ENCODE measurements at places on chromosomes 16 and 17.

GRCh38 chr16:67865318-67865717, 7.5 kb upstream of the EDC4 start:
- no peak for DNase-seq

DNA sequence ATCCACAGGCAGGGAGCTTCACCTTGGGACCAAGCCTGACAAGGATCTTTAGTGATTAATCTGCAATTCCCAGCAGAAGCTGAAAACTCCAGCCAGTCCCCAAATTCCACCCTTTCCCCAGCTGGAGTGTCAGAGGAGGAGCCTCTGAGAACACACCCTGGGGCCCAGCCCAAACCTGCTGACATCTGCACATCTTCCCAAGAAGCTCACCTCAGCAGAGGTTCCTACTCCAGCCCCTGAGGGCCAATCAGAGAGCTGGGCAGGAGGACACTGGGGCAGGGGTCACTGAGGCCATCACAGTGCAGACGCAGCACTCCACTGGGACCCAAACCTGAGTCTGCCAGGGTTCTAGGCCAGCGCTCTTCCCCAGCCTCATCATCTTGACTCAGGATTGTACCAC, 44.9 kb downstream of the CNGB1 start:
- DNase-seq, result no peak

- peak; percentile 65 for DNase-seq
Measured at GRCh38 chr17:8991514-8992285, 26.2 kb upstream of the PIK3R5 start.

GRCh38 chr16:9092282-9092977, 986 bp downstream of the HAPSTR1 start:
- DNase-seq, result peak; percentile 33

DNA sequence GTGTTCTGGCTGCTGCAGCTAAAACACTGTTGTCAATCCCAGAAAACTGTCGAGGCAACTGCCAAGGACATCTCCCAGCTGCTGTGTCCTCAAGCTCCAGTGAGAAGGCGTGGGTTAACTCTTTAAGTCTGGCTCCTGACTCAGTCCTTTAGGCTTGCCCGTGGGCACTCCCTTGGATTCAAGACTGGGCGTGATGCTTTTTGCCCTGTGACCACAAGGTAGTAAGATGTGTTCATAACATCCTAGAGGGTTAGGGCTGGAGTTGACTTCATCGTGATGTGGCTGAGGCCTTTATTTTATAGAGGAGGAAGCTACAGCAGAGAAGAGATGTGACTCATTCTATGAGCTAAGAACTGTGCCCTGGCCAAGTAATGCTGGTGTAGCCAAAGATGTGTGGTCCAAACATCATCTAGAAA, 50.9 kb upstream of the TEKT3 start:
- DNase-seq, result no peak

GRCh38 chr16:71348262-71349085, 10.0 kb upstream of the CALB2 start:
- no peak for DNase-seq

DNA sequence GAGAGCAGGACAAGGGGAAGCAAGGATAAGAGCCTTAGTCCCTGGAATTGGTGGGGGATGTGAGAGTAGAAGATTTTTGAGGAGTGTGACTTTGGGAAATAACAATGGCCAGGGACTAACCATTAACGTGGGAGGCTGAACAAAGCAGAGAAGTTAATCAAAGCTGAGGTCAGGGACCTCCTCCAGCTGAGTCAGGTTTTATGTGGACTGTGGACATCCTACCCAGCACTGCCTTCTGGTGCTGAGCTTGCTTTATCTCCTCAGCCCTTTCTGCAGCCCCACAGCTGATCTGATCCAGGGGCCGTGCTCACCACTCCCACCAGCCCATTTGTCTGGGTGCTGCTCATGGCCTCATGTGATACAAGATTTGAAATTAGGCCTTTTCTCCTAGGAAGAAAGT, 146.6 kb downstream of the SHISA6 start:
- DNase-seq, result no peak

DNA sequence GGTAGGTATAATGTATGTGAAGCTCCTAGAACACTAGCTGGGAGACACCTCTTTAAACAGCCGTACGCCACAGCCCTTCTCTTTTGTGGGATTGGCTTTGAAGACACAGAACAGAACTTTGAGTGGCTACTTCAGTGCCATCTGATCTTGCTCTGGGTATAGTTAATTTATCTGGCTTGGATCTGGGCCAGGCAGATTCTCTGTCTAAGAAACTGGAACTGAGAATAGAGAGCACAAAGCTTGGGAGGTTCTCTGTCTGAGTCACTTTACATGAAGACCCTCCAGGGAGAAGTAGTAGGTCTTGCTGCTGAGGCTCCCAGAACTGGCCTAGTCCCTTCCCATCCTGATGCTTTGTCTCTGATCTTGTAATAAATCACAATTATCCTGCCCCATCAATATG, 721.0 kb upstream of the KIF2B start:
- no peak for DNase-seq

- DNase-seq, result no peak
Measured at GRCh38 chr17:10633738-10634379, 23.2 kb downstream of the MYH3 start.

DNA sequence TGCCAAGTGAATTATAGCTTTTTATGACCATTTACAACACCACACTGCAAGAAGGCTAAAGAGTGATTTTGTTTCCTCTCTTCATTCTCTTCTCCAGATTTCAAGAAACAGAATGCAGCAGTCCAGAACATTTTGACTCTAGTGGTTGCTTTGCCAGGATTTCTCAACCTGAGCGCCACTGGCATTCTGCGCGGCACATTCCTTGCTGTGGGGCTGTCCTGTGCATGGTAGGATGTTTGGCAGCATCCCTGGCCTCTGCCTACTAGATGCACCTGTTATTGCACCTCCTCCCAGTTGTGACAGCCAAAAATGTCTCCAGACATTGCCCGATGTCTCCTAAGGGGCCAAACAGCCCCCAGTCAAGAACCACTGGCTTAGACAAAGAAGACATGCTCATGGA, 25.7 kb upstream of the SLC39A11 start:
- no peak for DNase-seq

DNA sequence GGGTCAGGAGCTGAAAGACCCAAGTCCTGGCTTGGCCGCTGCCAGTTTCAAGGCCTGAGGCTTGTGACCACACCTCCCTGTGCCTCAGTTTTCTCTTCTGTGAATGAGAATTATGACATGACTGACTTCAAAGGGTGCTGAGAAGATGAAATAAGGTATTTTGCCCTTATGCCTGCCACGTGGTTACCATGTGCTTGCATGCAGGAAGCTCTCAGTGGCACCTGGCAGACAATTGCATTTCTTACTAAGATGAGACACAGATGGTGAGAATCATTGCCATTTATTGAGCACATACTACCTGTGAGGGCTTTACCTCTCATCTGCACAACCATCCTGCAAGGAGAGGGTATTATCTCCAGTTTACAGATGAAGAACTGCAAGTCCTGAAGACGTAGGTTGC, 69.8 kb downstream of the MRM1 start:
- DNase-seq, result no peak

DNA sequence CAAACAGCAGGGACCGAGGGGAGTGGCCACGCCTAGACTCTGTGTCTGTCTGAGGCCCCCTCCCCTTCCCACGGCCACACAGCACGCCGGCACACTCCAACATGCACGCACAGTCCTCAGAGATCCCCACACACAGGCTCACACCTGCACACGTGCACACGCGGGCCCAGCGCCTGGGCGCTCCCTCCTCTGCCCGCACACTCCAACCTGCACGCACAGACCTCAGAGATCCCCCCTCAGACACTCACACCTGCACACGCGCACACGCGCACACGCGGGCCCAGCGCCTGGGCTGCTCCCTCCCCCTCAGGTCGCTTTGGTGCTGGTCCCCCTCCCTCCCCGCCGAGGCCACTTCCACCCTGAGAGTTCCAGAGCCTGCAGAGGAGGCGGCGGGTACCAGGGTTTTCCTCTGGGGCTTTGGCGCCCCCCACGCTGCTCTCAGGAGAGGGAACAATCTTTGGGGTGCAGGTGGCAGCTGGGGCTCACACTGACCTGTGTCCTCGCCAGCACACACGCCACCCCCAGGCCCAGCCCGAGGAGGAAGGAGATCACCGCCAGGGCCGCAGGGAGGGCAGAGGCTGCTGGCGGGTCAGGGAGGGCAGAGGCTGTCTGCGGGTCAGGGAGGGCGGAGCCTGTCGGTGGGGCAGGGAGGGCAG, 1.6 kb downstream of the CD7 start:
- DNase-seq, result no peak

GRCh38 chr17:63930951-63931575, 1.1 kb downstream of the CD79B start:
- DNase-seq, result peak; percentile 38

DNA sequence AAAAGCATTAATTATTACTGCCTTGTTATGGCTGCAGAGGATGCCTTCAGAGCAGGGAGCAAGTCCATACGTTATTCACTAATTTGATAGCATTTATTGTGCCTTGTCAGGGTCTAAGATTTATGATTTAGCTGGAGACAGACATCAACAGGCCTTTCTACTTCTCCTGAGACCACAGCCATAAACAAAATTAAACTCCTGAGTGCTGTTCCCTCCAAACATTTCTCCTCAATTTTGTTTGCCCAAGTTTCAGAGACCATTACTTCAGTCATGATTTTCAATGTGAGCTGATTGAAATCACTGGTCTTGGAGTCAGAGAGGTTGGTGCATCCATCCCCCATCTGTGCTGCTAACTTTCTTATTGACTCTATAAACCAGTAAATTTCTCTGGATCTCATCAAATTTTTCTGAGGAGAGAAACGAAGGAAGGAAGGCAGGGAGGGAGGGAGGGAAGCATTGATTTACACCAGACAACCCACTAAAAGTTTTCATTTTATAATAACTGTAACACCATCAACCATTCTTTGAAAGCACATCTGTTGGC, 423.6 kb upstream of the CDH11 start:
- no peak for DNase-seq

- no peak for DNase-seq
Measured at GRCh38 chr17:61766520-61766919, 96.8 kb downstream of the BRIP1 start.

GRCh38 chr16:83212301-83212841, 585.6 kb downstream of the CDH13 start:
- no peak for DNase-seq

DNA sequence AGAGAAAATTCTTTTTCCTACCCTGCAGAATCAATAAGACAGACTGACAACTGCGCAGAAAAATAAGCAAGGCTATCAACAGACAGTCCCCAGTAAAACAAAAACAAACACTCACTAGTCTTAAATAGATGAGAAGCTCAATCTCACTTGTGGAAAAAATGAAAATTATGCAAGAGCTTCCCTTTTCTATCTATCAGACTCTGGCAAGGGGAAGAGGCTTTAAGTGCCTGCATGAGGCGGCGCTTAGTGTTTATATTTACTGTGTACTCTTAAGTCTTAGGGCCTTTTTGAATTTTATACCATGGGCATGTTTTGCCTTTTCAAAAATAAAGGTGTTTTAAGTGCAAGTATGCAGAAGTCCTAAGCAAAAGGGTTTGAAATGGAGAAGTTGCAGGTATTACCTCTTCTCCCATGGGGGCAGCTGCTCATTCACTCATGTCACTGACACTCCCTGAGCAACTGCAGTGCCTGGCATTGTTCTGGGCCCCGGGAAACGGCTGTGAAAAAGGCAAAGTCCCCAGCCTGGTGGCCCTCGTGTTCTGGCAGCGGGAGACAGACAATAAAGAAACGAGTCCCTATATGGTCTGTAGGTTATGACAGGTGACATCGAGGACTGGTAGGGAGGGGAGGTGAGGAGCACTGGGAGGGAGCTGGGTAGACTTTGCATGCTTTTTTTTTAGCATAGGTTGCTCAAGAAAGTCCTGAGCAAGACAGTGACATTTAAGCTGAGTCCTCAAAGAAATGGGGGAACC, 35.2 kb downstream of the HSBP1 start:
- no peak for DNase-seq

GRCh38 chr16:88058136-88058535, 106.9 kb downstream of the BANP start:
- no peak for DNase-seq

- DNase-seq, result no peak
Measured at GRCh38 chr17:78241277-78242023, 10.0 kb downstream of the TMEM235 start.

- DNase-seq, result no peak
Measured at GRCh38 chr17:58432806-58433573, 15.7 kb upstream of the RNF43 start.

GRCh38 chr17:62819511-62820221, 11.6 kb upstream of the MARCHF10 start:
- no peak for DNase-seq

DNA sequence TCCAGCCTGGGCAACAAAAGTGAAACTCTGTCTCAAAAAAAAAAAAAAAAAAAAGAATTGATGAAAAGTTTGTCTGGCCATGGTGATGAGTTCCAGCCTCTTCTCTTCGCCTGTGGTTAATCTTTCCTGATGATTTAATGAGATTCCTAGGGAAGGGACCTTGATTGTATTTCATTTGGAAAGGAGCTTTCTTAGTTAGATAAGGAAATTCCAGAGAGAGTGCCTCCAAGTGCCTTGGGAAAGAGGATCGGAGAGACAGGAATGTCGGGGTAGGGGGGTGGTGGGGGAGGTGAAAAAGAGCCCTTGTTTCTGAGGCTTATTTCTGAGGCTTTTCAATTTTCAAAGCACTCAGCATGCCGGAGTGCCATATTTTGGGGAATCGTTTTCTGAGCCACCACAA, 93.2 kb upstream of the SIAH1 start:
- DNase-seq, result no peak

- DNase-seq, result no peak
Measured at GRCh38 chr17:39014795-39015545, 47.8 kb upstream of the FBXO47 start.

DNA sequence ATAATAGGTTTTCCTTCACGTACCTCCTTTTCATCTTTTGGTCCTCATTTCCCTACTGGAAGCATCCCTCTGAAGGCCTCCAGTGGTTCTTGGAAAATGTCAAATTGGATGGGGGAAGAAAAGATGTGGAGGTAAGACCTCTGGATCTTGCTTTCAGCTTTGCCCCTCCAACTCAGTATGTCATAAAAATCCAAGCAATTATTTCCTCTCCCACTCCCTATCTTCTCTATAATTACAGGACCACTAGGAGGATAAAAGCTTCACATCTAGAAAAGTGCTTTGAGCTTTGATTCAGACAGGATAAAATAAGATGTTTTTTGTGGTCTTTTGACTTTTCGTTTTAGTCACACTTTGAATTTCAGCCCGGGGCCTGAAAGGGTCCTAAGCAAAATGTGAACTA, 1.7 kb downstream of the TTLL6 start:
- DNase-seq, result no peak

GRCh38 chr17:19311421-19312215, 50.9 kb downstream of the B9D1 start:
- no peak for DNase-seq

- DNase-seq, result no peak
Measured at GRCh38 chr16:86224126-86224525, 286.2 kb upstream of the FOXF1 start.

- DNase-seq, result no peak
Measured at GRCh38 chr16:48444574-48444973, 59.4 kb upstream of the SIAH1 start.

DNA sequence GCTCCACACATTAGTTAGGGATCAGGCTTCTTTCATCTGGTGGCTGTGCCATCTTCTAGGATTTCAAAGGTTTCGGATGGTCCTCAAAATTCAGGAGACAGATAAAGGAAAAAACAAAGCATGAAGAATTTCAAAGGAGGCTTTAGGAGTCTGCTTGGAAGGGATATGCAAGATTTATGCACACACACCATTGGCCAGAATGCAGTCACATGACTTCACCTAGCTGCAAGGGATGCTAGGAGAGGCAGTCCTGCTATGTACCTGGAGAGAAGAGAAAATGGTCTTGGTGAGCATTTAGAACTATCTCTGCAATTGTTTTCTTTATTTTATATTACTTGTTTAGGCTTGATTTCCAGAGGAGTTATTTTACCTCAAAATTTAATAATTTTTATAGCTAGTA, 174.6 kb downstream of the PCTP start:
- no peak for DNase-seq

Measured in effector memory CD8-positive, alpha-beta T cell (primary cell).